ENCODE measurements at places on chromosomes 3 and 15.

DNA sequence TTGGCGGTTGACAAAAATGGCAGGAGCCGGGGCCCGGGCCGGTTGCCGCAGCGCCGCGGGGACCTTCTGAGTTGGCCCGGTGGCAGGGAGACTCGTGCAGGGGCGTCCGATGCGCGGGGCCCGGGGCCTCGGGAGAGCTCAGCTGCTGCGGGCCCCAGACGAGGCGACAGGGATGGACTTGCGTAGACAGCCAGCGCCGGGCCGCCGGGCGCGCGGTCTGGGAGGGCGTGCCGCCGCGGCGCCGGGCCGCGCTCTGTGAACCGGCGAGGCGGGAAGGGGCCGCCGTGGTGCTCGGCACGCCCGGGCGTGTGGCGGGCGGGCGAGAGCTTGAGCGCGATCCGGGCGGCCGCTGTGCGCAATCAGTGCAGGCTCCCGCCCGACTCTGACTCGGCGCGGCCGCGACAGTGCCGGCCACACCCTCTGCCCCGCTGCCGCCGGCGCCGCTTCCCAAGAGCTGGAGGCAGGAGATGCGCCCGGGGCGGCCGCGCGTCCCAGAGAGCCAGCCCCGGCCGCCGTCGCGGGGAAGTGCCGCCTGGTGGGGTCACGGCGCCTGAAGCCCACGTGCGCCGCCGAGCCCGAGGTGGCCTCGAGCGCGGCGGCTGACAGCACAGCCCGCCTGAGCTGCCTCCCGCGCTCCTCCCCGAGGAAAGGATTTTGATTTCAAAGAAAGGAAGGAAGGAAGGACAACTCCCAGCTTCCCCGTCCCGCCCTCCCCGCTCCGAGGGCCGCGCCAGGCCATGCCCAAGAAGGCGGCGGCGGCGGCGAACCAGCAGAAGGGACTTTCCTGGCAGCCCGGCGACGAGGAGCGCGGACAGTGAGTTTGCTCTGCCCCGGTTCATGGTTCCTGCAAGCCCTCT lies 657 bp downstream of the TLNRD1 start:
- DNase-seq, result peak; percentile 65

DNA sequence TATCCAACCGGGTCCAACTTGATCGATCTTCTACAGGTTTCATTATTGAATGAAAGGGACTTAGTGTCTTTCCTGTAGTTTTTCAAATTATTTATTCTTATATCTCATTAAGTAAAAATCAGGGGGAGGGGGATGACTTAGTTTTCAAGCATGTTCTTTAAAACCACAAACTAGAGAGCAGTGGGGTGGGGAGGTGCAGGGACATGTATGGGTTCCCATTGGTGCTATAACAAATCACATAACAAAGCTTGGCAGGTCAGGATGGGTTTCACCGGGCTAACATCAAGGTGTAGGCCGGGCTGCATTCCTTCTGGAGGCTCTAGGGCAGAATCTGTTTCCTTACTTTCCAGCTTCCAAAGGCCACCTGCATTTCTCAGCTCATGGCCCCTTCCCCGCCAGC lies 32.7 kb downstream of the CCNL1 start:
- DNase-seq, result no peak

DNA sequence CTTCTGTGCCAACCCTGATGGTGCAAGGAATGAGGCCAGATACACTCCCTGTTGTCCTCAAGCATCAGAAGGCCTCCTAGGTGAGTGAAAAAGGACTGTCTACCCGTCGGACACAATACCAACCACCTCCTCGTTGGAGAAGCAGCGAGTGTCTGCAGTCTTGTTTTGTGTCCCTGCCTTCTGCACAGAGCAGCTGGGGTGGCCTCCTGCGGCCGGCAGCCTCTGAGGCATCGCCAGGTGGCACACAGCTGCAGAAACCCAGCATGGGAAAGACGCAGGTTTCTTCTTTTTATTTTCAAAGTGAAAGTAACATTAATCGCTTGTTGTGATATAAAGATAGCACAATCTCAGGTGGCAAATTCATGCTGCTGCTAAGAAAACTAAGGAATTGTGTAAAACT lies 509.9 kb downstream of the OCA2 start:
- DNase-seq, result no peak

GRCh38 chr15:71752128-71752527 lies 58.2 kb upstream of the NR2E3 start:
- no peak for DNase-seq

DNA sequence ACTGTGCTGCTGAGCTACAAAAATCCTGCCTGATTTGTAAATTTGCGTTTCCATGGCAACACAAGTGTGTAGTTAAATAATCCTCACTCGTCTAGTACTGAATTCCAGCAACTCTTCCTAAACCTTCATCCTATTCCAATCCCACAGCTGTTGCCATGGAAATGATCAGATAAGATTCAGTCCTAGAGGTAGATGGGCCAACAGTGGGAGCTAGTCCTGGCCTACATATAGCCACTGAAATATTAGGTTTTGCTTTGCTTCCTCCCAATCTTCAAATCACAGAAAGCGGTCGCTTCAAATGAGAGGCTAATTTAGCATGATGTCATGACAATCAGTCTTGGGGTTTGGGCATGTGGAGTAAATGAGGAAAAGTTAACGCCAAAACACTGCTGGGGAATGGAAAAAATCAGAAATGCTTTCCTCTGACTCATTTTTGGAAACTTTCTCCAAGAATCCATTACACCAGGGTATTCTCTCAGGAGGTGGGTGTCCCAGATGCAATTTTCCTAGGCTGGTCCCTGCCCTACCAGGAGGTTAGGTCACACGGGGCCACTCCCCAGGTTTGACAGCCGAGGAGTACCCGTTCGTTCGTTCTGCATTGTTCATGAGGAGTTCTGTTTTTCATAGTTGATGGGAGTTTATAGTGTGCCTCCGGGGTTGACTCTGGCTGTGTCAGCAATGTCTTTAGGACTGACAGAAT lies 159.2 kb upstream of the SLCO3A1 start:
- DNase-seq, result no peak

- no peak for DNase-seq
Observed at GRCh38 chr3:50297896-50298725, 1.1 kb downstream of the HYAL3 start.

- DNase-seq, result no peak
Observed at GRCh38 chr15:62592920-62593319, 427.8 kb upstream of the C2CD4B start.

- no peak for DNase-seq
Observed at GRCh38 chr15:31752065-31752762, 278.1 kb upstream of the CHRNA7 start.

DNA sequence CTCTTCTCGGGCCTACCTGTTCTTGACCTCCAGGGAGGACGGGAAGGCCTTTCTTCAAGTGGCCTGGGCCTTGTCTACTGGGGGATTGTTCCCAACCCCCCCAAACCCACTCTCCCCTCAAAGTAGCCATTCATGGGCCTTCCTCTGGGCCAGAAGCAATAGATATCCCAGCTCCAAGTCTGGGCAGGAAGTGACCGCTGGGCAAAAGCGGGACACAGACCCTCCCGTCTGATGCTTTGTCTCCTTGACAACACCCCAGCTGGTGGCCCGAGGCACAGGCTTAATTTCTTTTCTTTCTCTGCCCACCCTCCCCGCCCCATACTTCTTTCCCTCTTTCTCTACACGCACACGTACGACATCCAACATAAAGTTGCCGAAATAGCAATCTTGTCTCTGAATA lies 41.4 kb upstream of the FEZF2 start:
- DNase-seq, result peak; percentile 75

- DNase-seq, result no peak
Observed at GRCh38 chr15:59532770-59533379, 78.7 kb upstream of the GCNT3 start.

- no peak for DNase-seq
Observed at GRCh38 chr3:151976211-151977050, 103.0 kb downstream of the SUCNR1 start.

DNA sequence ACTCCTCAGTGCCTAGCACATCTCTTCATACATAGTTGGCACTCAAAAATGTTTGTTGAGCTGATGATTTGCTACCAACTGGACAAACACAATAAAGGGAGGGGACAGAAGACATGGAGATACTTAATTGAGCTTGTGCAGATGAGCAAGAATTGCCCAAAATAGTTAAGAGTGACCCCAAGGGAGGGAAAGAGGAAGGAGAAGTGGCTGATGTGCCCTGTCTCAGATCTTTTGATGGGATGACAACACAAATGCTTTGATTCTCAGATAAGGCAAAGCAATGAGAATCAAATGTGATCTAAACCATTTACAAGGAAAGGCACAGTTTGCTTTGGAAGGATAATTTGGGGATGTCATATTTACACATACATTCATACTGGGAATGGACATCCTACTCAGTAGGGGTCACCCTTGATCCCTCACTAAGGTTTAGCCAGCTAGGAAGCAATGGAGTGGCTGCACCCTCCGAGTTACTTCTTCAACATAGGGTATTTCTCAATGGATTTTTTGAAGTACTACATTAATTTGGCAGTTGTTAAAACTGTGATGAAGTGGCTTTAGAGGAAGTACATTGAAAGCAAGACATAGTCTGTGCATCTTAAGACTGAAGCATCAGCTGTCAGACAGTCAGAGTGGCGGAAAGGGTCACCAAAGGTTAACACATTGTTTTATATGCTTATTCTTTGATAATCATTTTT lies 21.9 kb upstream of the SSR3 start:
- DNase-seq, result no peak

GRCh38 chr3:88957711-88958439 lies 149.5 kb upstream of the EPHA3 start:
- no peak for DNase-seq

DNA sequence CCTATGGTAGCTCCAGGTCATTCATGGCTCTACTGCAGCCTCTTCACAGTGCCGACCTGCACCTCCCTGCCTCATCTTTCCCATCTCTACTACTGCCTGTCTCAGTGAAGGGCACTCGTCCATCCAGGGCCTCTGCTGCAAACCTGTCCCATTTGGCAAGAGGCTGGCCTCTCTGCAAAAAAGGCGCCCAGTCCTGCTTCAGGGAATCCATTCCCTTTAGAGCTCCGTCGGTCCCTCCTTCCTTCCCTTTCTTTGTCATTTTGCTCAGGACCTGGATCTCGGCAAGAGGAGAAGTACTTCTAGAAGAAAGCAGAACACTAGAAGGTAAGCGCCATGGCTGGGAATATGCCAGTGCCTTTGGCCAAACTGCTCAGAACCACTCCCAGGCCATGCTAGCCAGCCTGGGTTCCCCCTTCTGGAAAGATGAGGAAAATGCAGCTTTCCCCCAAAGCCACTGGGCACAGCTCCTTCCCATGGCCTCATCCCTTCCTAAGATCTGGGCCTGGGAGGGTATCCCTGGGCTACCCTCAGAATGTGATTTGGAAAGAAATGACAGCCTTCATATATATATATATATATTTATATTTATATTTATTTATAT lies 6.4 kb upstream of the ISL2 start:
- DNase-seq, result peak; percentile 72

GRCh38 chr3:24344784-24345439 lies 149.7 kb downstream of the THRB start:
- DNase-seq, result no peak

DNA sequence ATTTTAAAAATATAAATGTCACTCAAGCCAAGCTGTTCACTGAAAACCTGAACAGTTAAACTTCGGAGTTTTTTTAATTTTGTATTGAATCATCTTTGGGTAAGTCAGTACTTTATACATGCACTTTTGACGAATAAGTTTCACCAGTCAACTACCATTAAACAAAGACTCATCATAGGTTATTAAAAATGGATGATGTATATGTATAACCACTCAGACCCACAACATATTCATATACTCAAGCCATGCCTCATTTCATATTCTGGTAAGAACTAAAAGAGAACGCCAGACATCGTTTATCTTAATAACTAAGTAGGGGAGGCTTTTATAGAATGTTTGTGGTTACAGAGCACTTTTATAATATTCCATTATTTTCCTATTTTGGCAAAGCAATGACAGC lies 18.3 kb downstream of the MSL2 start:
- DNase-seq, result no peak

DNA sequence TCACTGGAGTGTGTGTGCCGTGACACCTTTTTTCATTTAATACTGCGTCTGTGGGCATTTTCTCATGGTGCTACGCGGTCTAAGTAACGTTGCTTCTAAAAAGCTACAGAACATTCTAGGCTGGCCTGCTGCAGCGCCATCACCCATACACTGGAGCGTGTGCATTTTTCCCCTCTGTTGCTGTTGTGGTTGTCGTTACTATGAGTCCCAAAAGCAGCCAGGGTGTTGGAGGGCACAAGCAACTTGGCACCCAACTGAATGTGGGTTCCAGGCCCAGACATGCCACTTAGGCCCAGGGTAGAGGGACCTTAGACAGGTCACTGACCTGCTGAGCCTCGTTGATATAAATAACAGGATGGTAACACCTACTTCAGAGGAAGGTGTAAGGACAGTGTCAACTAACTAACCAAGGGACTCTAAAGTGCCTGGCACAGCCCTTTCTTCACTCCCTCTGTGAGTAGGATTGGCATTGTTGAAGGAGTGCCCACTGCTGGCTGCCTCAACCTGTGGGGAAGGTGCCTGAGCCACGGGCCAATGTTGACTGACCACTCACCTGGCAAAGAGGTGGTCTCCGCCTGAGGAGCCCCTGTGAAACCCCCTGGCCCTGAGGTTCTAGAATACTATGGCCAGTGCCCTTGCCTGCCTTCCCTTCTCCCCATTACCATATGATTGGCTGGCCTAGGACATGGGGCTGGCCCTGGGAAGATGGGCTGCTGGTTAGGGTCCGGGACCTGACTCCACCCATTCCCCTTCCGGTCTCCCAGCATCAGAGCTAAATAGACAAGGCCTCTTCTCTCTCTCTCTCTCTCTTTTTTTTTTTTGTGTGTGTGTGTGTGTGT lies 3.5 kb downstream of the CSK start:
- no peak for DNase-seq

DNA sequence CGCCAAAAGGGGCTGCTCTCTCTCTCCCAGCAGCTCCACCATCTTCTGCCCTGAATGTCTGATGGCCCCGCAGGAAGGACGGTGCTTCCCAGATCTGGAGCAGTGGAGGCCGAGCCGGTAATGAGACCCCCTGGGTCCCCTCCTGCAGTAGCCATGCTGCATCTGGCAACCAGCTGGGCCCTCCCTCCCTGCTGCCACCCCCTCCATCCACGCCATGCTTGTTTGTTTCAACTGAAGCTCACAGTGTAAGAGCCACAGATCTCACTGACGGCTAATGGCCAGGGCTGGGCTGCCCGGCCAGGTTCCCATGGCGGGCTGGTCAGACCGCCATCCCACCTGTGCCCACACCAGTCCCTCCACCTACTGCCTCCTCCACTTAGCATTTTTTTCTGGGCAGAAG lies 260.8 kb downstream of the UACA start:
- DNase-seq, result no peak

GRCh38 chr15:72850833-72851232 lies 67.3 kb upstream of the ADPGK start:
- no peak for DNase-seq

- DNase-seq, result no peak
Observed at GRCh38 chr15:65612949-65613744, 2.2 kb upstream of the INTS14 start.

- DNase-seq, result peak; percentile 12
Observed at GRCh38 chr3:136249593-136249992, 547 bp upstream of the PCCB start.

GRCh38 chr3:34106879-34107278 lies 308.4 kb downstream of the PDCD6IP start:
- DNase-seq, result peak; percentile 83

GRCh38 chr15:40246496-40247280 lies 7.8 kb downstream of the PAK6 start:
- DNase-seq, result no peak
